ENCODE measurements at places on chromosomes 12 and 14.

DNA sequence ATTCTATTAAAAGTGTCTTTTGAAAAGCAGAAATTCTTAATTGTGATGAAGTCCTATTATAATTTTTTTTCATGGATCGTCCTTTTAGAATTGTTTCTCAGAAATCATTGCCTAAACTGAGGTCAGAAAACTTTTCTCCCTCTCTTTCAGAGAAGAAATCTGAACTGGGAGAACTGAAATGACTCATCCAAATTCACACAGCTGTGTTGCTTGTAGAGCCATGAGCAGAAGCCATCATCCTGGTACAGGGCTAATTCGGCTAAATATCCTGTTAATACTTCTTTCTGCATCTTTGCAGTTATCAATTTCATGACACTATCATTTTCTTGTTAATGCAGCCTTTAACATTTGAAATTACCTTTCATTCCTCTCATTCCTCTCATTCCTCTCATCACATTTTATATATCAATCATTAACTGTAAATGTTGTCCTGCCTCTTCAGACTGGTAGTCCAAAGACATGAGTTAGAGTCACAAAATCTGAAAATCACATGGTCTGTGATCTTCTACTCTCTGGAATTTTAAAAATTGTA lies 15.5 kb downstream of the SLC15A5 start:
- DNase-seq, result no peak

- peak; percentile 40 for DNase-seq
These were observed 48.6 kb upstream of the TMEM233 start for GRCh38 chr12:119544765-119545625.

DNA sequence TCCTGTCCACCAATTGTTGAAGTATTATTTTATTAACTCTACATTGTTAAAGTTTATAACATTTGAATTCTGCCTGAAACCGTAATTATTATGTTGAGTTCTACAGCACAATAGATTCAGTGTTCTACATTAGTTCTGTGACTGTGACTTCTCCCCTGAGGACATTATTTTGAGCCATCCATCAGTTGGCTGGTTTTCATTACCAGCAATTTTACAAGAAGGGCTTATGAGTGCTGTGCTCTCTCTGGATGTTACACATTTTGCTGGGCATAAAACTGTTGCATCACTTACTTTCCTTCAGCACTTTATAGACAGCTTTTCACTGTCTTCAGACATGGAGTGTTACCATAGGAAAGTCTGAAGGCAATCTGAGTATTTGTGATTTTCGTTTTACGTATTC lies 118.2 kb upstream of the KITLG start:
- DNase-seq, result no peak

GRCh38 chr14:53180272-53181221 lies 27.4 kb upstream of the DDHD1 start:
- DNase-seq, result no peak

DNA sequence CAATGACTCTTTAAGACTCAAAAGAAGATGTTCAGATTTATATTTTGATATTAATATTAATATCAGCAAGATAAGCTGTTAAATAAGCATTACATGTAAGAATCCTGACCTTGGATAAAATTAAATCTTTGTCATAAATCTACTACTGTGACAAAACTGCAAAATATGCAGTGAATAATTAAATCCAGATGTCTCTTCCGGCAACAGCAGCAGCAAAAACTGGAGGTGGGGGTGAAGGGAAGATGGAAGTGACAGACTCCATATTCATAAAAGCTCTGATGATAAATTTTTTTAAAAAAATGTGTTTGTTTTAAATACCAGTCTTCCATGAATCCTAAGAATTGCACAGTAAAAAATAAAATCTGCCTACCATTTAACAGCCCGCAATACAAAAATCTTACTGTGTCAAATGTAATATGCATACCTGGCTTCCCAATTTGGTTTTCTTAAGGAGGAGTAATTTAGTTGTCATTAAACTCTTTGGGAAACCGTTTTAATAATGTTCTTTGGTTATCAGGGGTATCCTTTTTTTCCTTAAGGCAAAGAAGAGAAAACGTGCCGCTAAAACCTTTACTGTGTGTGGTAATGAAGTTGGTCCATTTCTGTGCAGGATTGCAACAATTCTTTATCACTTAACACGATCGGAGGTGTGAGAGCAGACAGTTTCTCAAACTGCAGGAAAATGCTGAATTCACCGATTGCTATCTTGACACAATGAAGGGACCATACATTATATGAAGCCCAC lies 478.2 kb downstream of the DIO2 start:
- DNase-seq, result no peak

DNA sequence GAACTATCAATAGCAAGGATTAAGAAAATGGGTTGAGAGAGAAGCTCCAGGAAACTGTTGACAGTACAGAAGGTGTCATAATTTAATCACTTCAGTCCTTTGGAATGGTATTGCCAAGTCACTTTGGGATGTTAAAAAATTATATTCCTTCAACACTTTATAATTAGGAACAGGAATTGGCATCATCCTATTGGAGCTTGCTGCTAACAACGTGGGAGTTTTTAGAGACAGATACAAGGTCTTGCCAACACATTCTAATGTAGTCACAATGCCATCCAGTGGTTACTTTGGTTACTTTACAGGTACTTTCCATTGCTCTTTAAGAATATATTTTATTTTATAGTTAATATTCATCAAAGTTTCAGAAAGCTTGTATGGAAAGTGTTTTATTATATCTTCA lies 310.1 kb downstream of the SYT1 start:
- DNase-seq, result no peak

GRCh38 chr14:32597771-32598170 lies 268.7 kb downstream of the AKAP6 start:
- no peak for DNase-seq

GRCh38 chr12:112645586-112645985 lies 146.0 kb upstream of the RPH3A start:
- no peak for DNase-seq

DNA sequence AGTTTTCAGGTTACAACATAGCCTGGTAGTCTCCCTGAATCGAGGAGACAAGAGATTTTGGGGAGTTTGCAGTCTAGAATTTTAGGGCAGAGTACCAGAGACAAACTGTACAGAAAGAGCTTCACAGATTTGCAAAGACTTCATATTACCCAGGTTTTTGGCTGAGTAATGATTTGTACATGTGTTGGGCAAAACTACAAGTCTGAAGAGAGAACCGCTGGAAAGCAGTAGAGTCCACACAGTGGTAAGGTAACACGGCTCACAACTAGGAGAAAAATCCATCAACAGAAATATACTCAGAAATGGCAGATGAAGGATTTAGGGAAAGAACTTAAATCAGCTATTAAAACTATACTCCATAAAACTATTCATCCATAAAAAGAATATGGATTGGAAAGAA lies 25.7 kb downstream of the FBXO33 start:
- no peak for DNase-seq

GRCh38 chr14:95545515-95546168 lies 10.8 kb downstream of the GLRX5 start:
- no peak for DNase-seq

DNA sequence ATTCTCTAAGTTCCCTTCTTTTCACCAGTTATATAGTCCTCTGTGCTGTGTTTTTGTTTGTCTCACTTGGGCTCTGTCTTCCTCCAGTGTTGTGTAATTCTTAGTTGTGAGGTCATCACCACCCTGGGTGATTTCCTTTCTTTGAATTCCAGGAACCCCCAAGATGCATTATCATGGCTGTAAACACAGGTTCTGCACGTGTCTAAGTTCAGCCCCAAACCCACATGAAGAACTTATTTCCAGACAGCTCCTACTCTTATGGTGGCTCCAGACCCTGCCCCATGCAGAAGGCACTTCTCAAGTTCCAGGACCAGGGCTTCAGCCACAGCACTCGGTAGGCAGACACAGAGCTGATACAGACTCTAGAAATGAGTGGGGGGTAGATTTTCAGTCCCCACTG lies 560.5 kb downstream of the BCL11B start:
- DNase-seq, result no peak

GRCh38 chr14:94097091-94097490 lies 13.4 kb upstream of the IFI27 start:
- no peak for DNase-seq

DNA sequence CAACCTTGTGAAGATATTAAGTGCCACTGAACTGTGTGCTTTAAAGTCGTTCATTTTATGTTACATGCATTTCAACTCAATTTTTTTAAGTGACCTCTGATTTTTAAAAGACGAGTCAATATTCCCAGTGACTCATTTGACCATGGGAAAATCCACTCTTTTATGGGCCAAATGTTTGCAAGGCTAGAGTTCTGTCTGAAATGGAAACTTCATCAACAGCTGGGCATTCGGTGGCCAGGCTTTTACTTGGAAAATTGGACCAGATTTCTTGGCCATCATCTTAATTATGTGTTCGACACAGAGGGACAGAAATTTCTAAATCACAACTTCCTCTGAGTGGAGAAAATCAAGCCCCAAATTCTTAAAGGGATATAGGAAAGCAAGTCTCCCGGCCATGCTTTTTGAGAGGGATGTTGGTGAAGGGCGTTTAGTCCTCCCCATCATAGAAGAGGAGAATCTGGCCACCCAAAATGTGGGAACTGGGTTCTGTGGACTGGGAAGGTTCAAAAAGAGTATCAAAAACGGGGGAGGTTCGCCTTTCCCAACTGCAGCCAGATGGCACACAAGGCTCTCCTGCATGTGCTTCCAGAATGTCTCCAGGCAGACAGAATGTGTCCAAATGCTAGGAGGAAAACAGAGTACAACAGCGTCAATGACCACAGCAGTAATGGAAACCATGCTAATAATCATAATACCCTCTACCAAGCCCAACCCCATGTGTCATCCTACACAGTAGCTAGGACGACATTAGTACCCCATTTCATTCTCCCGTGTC lies 40.9 kb upstream of the FZD10 start:
- DNase-seq, result no peak

GRCh38 chr12:114668886-114669288 lies 15.1 kb downstream of the TBX3 start:
- DNase-seq, result no peak

- DNase-seq, result no peak
These were observed 85.8 kb downstream of the TNFAIP2 start for GRCh38 chr14:103209054-103209453.

DNA sequence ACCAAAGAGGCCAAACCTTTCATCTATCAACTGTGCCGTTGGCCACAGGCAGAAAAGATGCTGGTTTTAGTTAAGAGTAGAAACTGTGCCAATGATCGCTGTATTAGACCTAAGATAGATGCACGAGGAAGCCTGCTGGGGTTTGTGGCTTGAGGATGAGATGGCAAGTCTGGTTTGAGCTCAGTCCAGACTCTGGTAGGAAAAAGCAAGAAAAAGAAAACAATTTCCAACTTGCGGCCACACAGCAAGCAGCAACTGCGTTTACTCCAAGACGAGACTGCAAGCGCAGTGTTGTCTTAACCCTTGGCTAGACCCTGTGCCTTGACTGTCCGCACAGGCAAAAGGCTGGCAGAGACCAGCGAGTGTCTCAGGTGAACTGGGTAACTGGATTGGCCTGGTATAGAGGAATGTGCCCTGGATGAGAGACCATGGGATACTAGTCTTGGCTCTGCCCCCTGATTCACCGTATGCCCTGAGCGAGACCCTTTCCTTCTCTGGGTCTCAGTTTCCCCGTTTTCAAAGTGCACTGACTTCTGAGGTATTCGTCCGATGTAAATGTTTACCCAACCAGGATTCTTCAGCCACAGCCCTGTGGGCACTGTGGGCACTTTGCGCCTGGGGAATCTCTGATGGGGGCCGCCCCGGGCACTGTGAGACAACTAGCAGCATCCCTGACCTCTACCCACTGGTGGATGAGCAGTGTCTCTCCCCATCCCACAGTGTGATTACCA lies 113.4 kb downstream of the DICER1 start:
- DNase-seq, result no peak

DNA sequence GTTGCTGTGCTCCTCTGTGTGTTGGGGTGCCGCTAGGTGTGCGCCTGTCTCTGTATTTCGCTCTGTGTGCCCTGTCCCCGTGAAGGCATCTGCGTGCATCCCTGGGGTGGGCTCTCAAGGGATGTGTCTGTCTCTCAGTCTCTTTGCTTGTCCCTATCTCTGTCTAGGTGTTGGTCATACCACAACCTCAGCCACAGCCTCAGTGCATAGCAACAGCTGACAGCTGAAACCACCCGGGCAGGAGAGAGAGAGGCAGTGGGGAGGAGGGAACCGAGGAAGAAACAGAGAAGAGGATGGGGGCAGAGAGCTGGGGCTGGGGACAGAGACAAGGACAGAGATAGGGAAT lies 953 bp upstream of the NXPH4 start:
- DNase-seq, result no peak

- no peak for DNase-seq
These were observed 12.9 kb downstream of the RIOX1 start for GRCh38 chr14:73503648-73504047.

DNA sequence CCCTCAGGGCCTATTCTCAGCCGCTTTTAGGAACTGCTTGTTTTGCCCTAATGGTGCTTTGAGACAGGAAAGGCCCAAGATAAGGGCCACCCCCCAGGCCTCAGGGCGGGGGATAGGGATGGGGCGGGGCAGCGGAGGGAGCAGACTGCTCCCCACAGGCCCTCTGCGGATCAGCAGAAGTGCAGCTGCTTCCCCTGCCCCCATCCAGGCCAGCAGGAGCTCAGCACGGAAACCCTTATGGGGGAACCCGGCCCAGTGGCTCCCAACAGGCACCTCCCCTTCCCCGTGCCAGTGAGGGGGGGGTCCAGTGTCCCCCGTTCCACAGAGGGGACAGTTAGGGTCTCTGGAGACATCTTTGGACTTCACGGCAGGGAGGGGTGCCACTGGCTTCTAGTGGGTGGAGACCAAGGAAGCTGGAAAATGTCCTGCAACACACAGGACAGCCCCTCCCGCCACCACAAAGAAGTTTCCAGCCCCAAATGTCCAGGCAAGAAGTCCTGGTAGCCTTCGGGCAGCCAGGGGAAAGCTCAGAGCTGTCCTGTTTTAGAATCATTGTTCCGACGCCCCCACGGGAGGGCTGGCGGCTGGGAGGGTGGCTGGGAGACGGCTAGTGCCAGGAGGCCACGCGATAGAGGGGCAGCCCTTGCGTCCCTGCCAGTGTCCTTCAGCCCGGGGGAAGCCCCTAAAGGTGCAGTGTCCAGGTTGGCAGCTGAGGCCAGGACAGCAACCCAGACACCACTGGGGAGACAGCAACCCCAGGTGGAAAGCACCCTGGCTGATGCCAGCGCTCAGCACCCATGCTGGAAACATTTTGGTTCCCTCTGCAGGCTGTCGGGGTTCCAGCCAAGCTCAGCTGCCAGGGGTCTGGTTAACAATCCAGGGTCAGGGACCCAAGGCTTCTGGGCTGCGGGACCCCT lies 10.4 kb upstream of the GPR132 start:
- no peak for DNase-seq

DNA sequence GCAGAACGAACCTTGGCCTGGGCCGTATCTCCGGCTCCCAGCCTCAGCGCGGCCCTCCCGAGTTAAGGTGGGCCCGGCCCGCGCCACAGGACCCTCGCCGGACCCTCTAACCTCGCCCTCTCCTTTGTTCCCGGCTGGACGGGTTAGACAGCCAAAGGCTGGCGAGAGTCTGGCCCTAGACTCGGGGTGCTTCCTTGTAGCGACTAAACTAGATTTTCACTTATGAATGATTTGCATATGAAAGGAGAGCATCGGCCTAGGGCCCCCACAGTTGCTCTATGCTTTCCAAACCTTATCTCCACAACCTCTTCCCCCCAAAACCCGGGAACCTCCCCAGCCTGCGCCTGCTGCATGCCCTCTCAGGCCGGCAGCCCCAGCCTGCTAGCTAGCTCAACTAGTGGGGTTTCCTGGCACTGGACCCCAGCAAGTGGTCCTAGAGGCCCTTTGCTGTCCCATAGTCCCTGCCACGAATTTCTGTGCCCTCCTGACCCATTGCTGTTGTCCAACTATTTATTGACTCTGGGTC lies 2.0 kb downstream of the HOXC5 start:
- no peak for DNase-seq

Measured in GM18507 (cell line).